ENCODE measurements at places on chromosomes 1 and 21.

DNA sequence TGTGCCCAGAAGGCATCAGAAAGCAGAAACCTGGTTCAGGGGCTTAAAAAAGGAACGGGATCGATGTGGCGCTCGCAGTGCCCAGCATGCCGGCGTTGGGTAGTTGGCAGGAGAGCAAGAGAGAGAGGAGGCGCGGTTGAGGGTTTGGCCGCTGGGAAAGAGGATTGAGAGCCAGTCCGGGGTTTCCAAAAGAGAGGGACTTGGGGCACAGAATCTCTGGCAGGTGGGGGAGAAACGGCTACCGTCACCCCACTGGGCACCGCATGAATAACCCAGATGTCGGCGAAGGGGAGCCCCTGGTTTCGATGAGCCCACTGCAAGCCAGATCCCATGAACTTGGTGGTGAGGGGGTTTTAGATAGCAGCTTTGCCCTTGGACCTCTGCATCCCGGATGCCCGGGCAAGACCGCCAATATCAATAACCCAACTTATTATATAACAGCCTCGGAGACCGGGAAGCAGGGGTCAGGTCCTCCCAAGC lies 60.4 kb upstream of the ACOT11 start:
- no peak for DNase-seq

DNA sequence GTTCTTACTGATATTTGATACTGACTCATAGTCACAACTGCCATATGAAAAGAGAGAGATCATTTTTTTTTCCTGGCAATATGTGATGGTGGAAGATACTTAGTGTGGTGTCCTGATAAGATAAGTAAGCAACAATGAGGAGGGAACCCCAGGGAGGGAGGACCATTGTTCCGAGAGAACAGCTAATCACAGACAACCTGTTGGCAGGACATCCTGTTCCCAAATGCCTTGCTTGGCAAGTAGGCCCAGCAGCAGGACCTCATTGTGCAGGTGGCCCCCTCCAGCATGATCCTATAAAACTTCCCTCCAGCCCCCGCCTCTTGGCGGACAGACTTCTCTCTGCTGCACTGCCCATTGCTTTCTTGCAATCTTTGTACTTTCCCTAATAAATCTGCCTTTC lies 329.4 kb upstream of the CHRM3 start:
- DNase-seq = no peak

DNA sequence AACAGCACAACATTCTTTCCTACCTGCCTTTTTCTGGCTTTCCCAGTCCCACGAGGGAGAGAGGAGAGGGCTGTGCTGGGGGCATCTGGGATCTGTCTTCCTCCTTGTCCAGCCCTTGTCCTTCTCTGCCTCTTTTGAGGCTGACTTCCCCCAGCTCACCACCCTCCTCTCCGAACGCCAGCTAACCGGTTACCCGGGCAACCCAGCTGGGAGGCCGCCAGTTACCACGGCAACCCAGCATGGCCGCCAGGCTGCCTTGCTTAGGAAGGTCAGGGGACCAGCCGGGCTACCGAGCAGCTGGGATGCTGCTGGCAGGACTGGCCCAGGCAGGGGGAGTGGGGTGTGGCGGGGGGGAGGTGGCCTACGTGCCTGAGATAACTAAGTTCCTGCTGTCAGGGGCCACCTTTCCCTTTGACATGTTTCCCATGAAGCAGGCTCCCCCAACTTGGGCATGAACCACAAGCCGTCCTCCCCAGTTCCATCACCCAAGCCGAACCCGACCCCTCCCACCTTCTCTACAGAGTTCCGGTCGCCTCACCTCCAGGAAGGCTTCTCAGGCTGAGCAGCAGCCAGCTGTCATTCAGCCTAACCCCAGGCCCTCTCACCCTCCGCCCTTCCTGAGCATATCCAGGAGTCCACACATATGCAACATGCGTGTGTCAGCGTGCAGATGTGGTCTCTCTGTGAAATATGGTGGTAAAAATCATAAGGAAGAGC lies 8.7 kb downstream of the PLEKHA6 start:
- no peak for DNase-seq

DNA sequence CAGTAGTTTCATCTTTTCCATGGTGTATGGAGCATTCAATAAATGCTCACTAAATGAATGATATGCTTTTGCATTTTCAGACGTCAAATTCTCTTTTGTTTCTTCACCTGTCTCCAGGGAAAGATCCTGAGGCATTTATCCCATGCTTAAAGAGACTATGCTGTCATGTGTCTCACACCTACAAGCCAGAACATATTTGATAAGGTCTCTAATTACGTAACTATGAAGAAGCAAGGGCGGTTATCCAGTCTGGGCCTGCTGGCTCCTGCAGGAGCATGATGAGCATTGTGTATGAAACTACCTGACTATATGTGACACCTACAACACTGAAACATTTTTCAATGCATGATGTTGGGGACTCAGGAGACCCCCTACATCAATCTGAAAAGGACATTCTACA lies 51.8 kb downstream of the FBXO42 start:
- no peak for DNase-seq

GRCh38 chr1:60245324-60245723 lies 171.8 kb upstream of the C1orf87 start:
- DNase-seq = no peak

DNA sequence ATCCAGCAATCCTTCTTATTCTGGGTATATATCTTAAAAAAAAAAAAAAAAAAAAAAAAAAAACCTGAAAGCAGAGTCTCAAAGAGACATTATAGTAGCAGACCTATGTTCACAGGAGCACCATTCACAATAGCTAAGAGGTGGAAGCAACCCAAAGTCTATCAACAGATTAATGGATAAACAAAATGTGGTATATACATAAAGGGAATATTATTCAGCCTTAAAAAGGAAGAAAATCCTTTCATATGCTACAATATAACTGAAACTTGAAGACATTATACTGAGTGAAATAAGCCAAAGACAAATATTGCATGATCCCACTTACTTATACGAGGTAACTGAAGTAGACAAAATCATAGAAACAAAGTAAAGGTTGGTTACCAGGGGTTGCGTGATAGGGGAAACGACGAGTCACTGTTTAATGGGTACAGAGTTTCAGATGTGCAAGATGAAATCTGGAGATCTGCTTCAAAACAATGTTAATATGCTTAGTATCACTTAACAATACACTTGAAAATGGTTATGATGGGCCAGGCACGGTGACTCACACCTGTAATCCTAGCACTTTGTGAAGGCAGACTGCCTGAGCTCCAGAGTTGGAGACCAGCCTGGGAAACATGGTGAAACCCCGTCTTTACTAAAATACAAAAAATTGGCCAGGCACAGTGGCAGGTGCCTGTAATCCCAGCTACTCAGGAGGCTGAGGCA lies 29.5 kb downstream of the PIK3R3 start:
- no peak for DNase-seq

DNA sequence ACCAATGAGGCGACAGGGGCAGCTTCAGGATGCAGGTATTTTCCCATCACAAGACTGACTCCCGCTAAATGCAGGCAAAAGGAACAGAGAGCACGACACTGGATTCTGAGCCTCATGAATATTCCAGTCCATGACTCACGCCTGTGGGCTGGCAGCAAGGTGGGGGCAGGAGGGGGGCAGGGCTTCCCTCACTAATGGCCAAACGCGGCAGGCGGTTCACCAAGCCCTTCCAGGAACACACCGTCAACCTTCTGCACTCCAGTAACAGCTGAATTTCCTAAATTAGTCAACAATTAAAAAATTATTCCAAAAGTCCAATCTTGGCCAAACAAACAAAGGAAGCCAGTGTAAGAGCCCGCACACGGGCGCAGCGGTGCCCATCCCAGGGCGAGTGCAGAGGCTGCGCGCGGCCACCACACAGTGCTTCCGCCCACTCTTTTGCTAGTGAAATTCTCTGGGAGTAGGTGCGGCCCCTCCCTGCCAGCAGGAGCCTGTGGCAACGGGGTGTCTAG lies 12.5 kb upstream of the GPR153 start:
- no peak for DNase-seq
